ENCODE measurements at places on chromosomes 5 and 9. TPM values are rescaled to one million over a fixed set of nuclear protein-coding genes. Genes with fewer than 3 reads are reported as not detected.

GRCh38 chr5:7629561-7629960 is 221.4 kb downstream of the CFAP90 start:
- DNase-seq: no peak

DNA sequence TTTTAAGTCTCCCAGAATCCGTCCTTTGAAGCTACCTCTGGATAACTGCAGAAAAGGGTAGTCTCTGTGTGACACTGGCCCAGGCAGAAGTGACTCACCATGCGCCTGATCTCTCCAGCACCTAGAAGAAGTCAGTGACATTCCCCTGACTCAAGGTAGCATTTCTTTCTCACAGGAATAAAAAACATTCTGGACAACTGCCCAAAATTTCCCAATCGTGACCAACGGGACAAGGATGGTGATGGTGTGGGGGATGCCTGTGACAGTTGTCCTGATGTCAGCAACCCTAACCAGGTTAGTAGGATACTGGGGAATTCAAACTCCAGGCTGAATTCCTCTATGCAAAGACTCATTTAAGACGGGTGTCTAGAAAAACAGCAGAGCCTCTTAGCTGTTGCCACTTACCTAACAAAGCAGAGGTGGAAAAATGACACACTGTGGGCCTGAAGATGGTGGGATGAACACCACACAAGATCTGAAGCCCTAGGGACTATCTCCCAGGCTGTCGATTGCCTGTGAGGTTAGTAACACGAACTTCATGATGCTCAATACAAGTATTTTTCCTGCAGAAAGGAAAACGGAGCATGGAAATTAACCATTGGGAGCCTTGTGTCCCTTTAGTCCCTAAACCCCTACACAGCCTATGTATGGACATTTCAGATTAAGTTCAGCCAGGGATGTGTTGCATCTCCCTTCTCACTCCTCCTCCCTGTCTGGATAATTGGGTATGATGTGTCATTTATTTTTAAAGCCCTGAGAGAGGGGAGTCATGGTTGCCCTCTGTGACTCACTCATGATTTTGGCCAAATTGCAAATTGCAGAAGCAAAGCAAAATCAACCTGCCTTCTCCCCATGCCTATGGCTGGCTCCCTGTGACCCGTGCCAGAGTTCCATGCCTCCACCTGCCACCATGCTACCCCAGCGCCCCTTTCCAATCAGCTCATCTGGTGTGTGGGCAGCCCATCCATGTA is 37.2 kb downstream of the THBS4 start:
- no peak for DNase-seq

GRCh38 chr5:58795327-58795726 is 212.5 kb downstream of the RAB3C start:
- DNase-seq: no peak

DNA sequence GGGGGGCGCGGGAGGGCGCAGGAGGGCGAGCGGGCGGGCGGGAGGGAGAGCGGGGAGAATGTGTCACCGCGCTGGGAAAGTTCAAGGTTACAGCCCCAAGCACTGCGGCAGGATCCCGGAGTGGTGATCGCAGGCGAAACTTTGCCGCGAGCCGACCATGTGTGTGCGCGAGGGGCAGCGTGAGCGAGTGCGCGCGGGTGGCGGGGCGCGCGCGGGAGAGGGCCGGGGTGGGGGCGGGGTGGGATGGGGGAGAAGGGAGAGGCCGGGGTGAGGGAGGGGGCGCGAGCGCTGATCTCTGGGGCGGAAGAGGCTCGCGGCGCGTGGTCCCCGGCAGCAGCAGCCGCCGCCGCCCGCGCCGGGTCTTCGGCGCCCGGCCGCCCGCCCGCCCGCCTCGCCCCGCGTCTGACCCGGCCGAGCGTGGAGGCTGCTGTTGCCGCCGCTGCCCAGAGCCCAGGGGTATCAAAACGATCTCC is at the start of gene NFIB:
Gene NFIB (minus strand): TSS at position 191 of the 473 bp plus-strand sequence. CDS start 630 bp downstream, outside the sequence.
- DNase-seq: peak; percentile 40

The CAMK4 gene
- total RNA-seq: 9.4 TPM

The MZB1 gene
- total RNA-seq: 0.25 TPM

All from neural crest cell (in vitro differentiated cells).